ENCODE measurements at places on chromosomes 1 and 21.

DNA sequence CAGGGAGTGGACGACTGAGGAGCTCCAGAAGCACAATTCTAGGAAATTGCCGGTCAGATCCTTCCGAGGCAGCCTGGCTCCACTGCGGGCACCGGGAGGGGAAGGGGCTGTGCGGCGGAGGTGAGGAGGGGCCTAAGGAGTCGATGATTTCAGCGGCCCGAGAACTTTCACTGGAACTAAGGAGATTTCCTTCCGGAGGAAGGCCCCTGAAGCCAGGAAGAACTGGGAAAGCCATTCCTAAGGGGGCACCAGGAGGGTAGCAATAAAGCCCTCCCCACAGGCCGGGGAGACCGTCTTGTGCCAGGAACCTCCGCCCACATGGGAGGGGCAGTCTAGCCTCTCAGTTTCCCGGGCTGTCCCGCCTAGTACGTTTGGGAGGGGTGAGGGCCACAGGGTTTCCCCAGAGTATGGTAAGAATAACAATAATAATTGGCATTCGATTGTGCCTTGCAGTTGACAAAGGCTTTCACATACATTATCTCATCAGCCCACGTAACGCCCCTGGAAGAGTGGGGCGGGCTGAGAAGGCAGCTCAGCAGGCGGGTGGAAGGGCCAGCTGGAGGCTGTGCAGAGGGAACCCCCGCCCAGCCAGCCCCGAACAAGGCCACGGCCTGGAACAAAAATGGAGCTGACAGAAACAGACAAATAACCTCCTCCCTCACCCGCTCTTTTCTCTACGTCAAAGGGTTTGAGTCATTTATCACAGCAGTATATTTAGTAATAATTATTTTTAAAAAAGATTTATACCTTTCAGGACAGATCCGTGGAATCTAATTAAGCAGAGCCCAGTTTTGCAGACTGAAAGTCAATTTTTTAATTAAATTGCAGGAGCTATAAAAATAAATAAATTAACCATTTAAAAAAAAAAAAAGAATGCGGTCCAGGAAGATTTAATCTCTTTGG, 19.8 kb downstream of the NPR1 start:
- DNase-seq = no peak

DNA sequence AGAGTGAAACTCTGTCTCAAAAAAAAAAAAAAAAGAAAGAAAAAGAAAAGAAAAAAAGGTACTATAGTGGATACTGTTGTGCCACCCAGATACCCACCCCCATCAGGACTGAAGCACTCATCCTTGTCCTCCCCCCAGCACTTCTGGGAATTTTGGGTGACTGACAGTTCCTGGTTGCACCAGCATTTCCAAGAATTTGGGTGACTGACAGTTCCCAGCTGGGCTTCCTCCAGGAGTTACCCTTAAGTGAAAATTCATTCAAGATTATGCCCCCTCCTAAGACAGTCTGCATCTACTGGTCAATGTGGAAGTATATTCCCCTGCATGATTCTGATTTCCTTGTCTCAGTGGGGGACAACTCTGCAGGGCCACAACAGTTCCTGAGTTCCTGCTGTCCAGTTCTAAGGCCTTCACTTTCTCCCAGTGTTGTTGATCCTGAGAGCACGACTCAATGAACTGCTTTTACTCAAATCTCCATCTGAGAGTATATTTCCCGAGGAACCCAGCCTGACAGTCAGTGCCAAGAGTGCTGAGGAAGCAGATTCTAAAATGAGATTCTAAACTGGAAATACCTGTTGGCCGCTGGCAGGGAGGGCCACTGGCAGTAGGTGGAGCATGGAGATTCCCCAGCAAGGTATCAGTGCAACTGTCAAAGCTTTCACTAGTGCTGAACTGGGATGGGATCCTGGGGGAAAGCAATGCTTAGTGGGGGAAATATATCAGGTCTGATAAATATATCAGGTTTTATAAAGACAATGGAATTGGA, 18.5 kb downstream of the RIIAD1 start:
- peak; percentile 71 for DNase-seq

GRCh38 chr1:34781071-34781843, at the start of gene GJB3:
Gene GJB3, plus strand, starts transcription at chr1:34781214. Its CDS starts 3,549 bp downstream, at chr1:34784763.
- peak; percentile 72 for DNase-seq

GRCh38 chr1:86365896-86366295, 30.2 kb downstream of the ODF2L start:
- DNase-seq = no peak

All from bronchial epithelial cell (primary cell).